NCI-H526 treated with DMSO at 0.1 percent for 48 hours (cell line): ENCODE measurements at places on chromosomes 5 and 9.

- DNase-seq: no peak
Measured at GRCh38 chr5:102767862-102768261, 12.8 kb downstream of the PAM start.

GRCh38 chr9:102631559-102631958 lies 363.6 kb upstream of the CYLC2 start:
- no peak for DNase-seq

- no peak for DNase-seq
Measured at GRCh38 chr9:90815183-90815943, 13.7 kb downstream of the SYK start.

DNA sequence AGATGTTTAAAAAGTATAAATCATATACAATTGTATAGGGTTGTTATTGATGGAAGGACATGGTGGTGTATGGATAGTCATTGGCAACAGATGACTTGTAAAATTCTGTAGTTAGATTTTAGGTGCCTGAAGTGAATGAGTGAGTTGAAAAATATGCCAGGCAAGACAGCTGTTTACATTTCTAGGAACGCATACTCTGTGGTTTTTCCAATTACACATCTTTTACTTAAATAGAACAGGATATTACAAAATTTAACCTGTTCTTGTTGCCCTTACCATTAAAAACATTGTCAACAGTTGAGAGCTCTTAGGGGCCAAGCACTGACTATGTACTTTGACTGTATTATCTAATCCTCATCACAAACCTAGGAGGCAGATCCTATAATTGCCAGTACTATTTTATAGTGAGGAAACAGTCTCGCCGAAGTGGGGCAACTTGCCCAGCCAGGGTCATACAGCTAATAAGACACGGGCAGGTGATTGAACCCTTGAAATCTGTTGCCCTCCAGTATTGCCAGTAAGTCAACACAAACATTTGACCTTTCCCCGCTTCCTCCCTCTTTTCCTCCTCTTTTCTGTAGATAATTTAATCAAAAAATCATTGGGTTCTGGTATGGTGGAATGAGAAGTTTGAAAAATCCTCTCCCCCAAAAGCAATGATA lies 88.6 kb downstream of the MACROH2A1 start:
- no peak for DNase-seq

DNA sequence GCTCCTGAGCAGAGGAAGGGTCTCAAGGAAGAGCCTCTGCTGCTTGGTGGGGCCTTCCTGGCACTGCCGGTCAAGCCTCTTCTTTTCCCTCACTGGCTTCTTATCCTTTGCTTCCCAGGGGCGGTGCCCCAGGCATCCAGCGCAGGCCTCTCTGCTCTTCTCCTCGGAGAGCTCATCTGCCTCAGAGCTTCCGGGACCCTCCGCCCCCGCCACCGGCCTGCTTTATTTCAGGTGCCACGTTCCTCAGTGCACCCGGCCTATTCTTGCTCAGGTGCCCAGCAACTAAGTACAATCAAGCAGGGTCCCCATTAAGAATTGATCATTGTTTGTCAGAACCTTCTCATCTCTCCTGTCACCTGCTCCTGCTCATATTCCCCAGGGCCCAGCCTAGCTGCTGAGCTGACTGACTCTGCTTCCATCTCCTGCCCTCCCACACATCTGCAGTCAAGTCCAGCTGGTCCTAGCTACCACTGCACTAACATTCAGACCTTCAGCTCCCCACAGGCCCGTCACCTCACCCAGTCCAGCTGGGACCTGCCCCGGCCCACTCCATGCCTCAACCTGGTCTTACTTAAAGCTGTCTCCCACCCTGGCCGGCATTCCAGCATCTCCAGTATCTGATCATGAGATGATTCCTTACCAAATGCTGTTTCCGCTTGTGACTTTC lies 114.3 kb upstream of the BOD1 start:
- no peak for DNase-seq
